ENCODE measurements at places on chromosomes 5 and 9. TPM values are rescaled to one million over a fixed set of nuclear protein-coding genes. Genes with fewer than 3 reads are reported as not detected.
A peak's percentile ranks its signal among the peaks of the same experiment; 100 is the strongest.

SLC22A4 gene
- total RNA-seq = 2.8 TPM

RNF183 gene
- not detected for total RNA-seq

NR5A1 gene
- not detected for total RNA-seq

NCS1 gene
- total RNA-seq = 4.5 TPM

PMPCA gene
- total RNA-seq = 40.8 TPM

CXCL14 gene
- 3.1 TPM for total RNA-seq

OXCT1 gene
- 32.8 TPM for total RNA-seq

AIF1L gene
- total RNA-seq = 15.4 TPM

DNA sequence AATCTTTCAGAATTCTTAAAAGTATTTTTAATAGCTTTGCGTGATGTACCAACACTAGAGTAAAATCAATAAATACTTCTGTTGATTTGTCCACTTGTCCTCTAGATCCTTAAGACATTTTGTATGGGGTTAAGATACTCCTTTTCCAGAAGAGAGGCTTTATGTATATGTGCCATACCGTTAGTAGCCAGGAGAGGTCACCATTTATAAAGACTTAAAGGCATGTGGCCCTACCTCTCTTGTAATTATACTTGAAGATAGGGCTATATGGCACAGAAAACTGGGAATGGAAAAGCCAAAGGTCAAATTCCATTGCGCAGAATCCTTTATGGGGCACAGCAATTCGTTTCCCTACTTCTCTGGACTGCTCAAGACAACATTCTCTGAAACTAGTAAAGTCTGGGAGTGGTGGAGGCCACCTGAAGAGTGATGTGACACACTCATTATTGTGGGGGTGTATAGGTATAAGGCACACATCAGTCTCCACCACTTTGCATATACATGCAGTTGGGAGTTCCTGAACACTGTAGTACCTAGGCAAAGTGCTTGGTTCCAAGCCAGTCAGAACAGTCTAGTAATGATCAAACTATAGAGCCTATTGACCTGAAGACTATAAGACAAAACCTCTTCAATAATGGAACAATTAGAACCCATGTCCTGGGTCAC, 140.1 kb upstream of the FBXL17 start:
- H3K27ac ChIP-seq = no peak overlapping the region
- H3K4me1 ChIP-seq = no peaks in the 10 kb centered on the region
- H3K27me3 ChIP-seq = no peaks in the 10 kb centered on the region
- H3K4me3 ChIP-seq = no peak overlapping the region
- DNase-seq = no peak
- H3K36me3 ChIP-seq = no peaks in the 10 kb centered on the region

GRCh38 chr5:122515709-122516431, 203.8 kb downstream of the SNCAIP start:
- H3K4me1 ChIP-seq = no peaks in the 10 kb centered on the region
- H3K4me3 ChIP-seq = no peak overlapping the region
- no peaks in the 10 kb centered on the region for H3K27me3 ChIP-seq
- H3K27ac ChIP-seq = no peak overlapping the region
- no peaks in the 10 kb centered on the region for H3K36me3 ChIP-seq

GRCh38 chr5:52995914-52996313, 6.8 kb downstream of the ITGA2 start:
- H3K4me1 ChIP-seq = no peaks in the 10 kb centered on the region
- no peak for DNase-seq
- H3K4me3 ChIP-seq = no peak overlapping the region
- H3K27me3 ChIP-seq = no peaks in the 10 kb centered on the region

DNA sequence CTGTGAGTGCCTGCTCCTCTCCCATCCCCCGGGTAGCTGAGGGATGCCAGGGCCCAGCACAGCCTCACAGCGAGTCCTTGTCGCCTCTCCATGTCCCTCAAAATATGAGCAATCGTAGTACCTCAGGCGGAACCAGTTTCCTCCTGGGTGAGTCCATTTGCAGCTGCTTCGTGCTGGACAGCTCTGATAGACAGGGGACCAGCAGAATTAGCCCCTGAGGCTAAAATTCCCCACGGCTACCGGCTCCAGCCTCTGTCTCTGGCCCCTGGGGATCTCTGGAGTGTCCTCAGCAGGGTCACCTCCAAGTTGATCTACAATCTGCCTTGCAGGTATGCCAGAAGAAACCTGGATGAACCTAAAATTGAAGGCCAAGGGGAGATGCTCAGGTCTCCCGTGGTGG, 115.8 kb upstream of the FBXL7 start:
- H3K27ac ChIP-seq = no peak overlapping the region
- DNase-seq = no peak
- H3K4me3 ChIP-seq = no peak overlapping the region
- no peaks in the 10 kb centered on the region for H3K4me1 ChIP-seq
- H3K36me3 ChIP-seq = no peaks in the 10 kb centered on the region

- no peak for DNase-seq
- no peaks in the 10 kb centered on the region for H3K4me1 ChIP-seq
- no peaks in the 10 kb centered on the region for H3K27me3 ChIP-seq
- no peak overlapping the region for H3K4me3 ChIP-seq
- no peaks in the 10 kb centered on the region for H3K36me3 ChIP-seq
These were observed 506.5 kb downstream of the DMAC1 start for GRCh38 chr9:7293091-7293490.

GRCh38 chr5:91390268-91390667, 7.2 kb upstream of the ARRDC3 start:
- no peak overlapping the region for H3K27ac ChIP-seq
- no peaks in the 10 kb centered on the region for H3K4me1 ChIP-seq
- no peak overlapping the region for H3K4me3 ChIP-seq
- no peaks in the 10 kb centered on the region for H3K36me3 ChIP-seq

DNA sequence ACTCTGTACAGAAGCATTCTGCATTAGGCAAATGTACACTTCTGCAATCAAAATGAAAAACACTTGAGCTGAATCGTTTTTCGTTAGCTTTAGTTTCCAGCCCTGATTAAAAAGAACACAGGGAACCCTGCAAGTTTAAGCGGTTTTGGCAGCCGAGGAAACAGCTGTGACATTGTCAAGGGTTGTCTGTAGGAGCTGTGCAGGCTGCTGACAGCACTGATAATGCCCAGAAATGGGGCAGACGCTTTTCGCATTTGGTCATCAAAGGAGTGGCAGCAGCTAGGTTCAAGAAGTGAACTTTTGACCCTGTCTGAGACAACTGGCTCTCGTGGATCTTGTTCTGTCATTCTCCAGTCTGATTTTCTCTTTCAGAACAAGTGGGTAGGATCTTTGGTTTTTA, 165.6 kb upstream of the CCDC152 start:
- H3K27me3 ChIP-seq = no peaks in the 10 kb centered on the region
- no peaks in the 10 kb centered on the region for H3K36me3 ChIP-seq
- DNase-seq = peak; percentile 64
- peaks cover 53% of the 10 kb centered on the region for H3K4me1 ChIP-seq
- H3K4me3 ChIP-seq = no peak overlapping the region

- DNase-seq = no peak
- peaks cover 28% of the 10 kb centered on the region for H3K4me1 ChIP-seq
- no peaks in the 10 kb centered on the region for H3K36me3 ChIP-seq
- no peaks in the 10 kb centered on the region for H3K27me3 ChIP-seq
- no peak overlapping the region for H3K27ac ChIP-seq
- no peak overlapping the region for H3K4me3 ChIP-seq
These were observed 346.9 kb downstream of the NFIB start for GRCh38 chr9:13967011-13967410.

- H3K36me3 ChIP-seq = no peaks in the 10 kb centered on the region
- H3K27me3 ChIP-seq = no peaks in the 10 kb centered on the region
- no peak overlapping the region for H3K4me3 ChIP-seq
- no peak overlapping the region for H3K27ac ChIP-seq
- no peaks in the 10 kb centered on the region for H3K4me1 ChIP-seq
- DNase-seq = no peak
These were observed 60.8 kb downstream of the ZNF474 start for GRCh38 chr5:122190156-122190555.

Data from right atrium auricular region (tissue), 2 donors.